ENCODE measurements at places on chromosomes 1 and 21.

DNA sequence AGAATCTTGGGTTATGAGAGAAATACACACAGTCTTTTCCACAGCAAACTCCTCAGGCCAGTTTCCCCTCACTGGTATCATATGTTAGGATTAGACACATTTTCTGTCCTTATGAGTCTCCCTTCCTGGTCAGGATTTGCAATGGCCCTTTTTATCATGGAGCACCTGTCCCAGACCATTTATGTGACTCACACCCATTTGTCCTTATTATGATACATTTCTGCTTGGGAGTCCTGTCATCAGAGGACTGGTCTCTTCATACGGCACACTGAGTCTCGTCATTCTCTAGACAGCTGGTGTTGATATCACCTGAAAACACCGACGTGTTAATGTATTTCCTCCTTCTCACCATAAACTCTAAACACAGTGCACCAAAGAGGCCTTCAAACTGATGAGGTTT, 105.0 kb upstream of the SYT6 start:
- no peak for DNase-seq

DNA sequence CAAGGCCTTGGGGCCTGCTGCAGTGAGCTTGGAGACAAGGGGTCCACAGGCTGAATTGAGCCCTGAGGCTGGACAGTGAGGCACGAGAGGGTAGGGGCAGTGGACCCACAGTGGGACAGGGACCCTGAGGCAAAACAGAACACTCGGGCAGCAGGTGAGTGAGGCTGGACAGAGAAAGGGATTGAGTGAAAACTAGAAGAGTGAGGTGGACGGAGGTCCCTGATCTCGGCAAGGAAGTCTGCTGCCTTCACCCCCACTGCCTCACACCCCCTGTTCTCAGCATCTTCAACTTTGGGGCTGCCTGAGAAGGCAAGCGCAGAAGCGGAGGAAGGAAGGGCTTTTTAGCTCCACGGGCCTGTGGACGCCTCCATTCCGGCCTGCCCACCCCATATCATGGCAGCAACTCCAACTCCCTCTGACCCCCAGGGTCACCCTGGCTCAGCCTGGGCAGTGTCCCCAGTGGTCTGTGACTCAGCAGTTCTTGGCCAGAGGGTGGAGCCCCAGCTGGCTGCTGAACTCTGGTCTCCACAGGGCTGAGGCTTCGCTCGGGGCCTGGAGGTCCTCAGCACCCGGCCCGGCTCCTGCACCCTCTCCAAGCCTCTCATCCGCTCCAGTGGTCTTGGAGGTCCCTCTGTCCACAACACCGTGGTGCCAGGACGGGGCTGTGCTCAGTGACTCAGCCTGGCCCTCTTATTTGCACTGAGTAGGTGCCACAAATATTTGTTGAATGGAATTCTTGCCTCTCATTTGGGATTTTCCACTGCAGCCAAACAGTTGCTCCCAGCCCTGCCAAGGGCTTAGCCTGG, 60.0 kb upstream of the EPS8L3 start:
- peak; percentile 42 for DNase-seq

DNA sequence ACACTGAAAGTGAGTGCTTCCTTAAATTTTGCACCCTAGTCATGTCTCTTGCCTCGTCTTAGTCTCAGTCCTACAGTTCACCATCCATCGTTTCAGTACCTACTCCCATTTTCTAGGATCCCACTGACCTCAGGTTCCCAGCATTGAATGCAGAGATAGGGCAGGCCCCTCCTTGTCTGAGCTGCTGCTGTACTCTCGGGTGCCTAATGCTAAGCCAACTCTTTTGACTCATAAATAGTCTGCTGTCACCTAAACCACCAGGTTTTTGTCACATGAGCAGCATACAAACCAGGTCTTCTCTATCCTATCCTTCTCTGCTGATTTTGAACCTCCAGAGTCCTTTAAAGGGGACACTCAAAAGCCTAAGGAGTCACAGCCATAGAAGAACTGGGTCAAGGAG, 3.0 kb downstream of the ARHGAP30 start:
- no peak for DNase-seq

DNA sequence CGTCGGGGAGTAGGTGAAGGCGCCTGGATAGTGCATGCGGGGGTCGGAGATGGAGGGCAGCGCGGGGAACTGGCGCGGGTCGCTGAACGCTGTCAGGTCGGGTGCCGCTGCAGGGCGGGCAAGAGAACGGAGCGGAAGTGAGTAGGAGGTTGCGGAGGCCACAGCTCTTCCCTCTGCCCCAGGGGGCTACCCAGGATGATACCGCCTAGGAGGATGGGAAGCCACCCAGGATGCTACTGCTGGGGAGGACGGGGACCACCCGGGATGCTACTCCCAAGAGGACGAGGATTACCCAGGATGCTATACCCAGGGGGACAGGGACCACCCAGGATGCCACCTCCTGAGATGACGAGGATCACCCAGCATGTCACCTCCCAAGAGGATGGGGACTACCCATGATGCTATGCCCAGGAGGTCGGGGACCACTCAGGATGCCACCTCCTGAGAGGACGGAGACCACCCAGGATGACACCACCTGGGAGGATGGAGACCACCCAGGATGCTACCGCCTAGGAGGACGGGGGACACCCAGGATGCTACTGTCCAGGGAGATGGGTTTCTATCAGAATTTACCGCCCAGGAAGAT, 123.8 kb downstream of the CLIC6 start:
- no peak for DNase-seq

GRCh38 chr1:156705918-156706656, 704 bp upstream of the CRABP2 start:
- DNase-seq = no peak

DNA sequence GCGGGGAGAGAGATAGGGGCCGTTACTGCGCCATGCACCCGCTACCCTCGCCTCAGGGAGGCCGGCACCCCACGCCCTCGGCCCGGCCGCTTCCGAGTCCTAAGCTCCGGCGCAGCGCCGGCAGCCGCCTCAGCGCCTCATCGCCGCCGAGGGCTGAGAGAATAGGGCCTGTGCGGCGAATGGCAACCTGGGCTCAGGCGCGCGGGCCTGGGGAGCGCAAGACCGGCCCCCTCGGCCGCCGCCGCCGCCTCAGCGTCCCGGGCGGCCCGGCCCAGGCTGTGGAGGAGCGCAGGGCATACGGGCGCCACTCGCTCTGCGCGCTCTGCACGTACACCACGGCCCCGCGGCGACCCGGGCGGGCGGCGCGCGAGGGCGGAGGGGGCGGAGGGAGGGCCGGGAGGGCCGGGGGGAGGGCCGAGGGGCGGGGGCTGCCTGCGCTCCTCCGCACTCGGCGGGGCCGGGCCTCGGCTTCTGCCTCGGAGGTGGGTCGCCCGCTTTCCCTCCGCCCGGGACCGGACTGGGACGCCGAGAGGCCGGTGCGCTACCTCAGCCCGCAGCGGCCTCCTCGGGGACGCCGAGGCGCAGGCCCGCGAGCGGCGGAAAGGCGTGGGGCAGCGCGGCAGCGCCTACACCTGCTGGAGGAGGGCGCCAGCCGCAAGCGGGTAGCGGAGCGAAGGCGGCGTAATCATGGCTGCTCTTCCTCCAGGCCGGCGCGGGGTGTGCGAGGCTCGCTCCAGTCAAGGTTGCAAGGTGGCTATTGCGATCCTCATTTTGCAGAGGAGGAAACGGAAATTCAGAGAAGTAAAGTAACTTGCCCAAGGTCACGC, at the start of gene EGLN1:
TSS of gene EGLN1 (minus strand) at position 317 of the 827 bp plus-strand sequence. CDS start 399 bp downstream, outside the sequence.
- peak; percentile 92 for DNase-seq

GRCh38 chr1:5616366-5617178, 375.7 kb downstream of the NPHP4 start:
- DNase-seq = no peak

DNA sequence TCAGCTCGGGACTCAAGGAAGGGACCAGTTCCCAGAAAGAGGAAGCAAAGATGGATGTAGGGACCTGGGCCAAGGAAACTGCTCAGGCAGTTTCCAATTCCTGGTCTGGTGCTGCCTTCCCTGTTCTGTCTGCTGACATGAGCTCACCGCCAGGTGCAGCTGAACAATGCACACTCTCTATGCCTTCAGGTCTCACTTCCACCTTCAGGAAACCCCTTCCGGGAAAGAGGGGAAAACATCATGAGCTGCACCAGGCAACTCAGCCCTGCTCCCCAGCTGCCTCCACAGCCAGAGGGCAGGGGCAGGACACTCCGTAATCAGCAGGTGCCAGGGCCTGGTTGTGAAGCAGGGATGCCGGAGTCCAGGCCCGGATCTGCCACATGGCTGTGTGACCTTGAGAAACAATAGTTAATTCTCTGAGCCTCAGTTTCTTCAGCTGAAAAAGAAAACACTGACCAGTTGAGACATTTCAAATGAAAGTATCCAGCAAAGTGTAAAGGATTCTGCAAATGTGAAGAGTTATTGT, 27.8 kb downstream of the SMIM12 start:
- no peak for DNase-seq

DNA sequence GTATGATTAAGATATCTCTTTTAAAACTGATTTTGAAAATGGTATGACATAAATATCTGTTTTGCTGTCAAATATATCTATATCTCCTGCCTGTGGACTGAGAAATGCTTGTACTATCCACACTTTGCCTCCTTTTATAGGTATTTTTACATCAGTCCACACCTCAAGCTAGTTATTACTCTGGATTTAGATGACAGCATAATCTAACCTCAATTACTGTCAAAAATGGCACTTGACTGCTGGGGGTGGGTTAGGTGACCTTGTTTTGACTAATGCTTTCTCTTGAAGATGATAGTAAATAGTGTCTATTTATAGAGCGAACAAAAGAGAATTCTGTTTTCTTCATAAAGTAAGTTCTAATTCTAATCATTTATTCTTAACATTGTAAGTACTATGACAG, 9.1 kb downstream of the ADGRL2 start:
- no peak for DNase-seq

GRCh38 chr1:156781585-156782186, 14.4 kb downstream of the PRCC start:
- no peak for DNase-seq

DNA sequence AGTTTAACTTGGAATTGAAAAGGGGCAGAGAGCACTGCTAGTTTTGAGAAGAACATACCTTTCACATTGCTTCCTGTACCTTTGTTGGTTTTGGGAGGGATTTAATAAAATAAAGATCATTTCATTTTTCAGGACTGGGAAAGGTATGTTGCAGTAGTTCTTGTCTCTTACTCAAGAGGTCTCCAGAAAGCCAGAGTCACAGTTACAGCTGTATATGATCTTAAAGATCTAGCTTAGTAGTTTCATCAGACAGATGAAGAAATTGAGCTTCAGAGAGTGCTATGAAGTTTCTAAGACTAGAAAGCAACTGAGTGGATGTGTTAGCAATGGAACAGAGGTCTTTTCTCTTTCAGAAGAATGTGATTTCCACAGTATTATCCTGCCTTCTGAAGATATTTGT, 1.0 kb downstream of the OR10K2 start:
- DNase-seq = no peak

DNA sequence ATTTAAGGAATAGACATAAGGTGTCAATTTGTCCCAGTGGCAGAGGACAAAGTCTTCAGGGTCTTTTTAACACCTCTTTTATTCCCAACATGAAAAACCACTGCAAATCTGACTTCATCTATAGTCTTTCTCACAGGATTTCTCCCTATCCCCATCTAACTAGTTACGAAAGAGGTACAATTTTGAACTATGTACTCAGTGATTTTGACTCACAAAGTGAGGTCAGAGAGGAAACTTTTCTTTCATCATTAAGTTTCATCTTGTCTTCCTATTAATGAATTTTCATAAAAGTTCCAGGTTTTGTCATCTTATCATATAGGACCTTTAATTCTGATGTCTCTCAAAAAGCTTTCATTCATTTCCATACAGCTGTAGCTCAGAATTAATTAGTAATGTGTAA, 63.3 kb downstream of the ASH1L start:
- no peak for DNase-seq

GRCh38 chr1:11626551-11626950, 27.7 kb downstream of the FBXO2 start:
- DNase-seq = no peak

DNA sequence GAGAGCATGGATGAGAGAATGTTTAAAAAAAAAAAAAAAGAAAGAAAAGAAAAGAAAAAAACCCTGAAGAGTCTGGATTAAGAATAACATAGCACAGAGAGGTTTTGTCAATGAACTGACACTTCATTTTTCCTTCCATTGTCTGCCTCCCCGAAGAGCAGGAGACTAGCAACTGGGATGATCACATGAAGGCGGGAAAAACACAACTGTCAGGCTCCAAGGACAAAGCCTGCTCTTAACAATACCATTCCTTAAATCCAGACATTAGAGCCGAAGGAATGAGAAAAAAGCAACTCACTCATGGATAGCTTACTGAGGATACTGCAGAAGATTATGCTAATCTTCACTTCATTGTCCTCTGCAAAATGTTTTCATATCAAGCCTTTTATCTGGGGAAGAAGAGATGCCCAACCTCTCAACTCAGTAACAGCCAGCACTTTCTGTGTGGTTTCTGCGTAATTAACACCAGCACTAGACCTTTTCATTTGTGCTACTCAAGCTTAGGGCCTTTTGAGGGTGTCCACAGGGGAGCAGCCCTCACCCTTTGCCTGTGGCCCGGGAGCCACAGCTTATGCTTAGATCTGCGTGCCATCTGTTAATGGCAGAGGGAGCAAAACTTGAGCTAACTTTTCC, 182.3 kb downstream of the BARHL2 start:
- no peak for DNase-seq

GRCh38 chr1:4586611-4587160, 67.7 kb upstream of the AJAP1 start:
- DNase-seq = no peak

GRCh38 chr1:243233908-243234307, 21.2 kb downstream of the CEP170 start:
- DNase-seq = no peak

GRCh38 chr1:117686907-117687306, 81.1 kb downstream of the TENT5C start:
- DNase-seq = no peak

- no peak for DNase-seq
These were observed 125.1 kb downstream of the BARHL2 start for GRCh38 chr1:90591970-90592356.

DNA sequence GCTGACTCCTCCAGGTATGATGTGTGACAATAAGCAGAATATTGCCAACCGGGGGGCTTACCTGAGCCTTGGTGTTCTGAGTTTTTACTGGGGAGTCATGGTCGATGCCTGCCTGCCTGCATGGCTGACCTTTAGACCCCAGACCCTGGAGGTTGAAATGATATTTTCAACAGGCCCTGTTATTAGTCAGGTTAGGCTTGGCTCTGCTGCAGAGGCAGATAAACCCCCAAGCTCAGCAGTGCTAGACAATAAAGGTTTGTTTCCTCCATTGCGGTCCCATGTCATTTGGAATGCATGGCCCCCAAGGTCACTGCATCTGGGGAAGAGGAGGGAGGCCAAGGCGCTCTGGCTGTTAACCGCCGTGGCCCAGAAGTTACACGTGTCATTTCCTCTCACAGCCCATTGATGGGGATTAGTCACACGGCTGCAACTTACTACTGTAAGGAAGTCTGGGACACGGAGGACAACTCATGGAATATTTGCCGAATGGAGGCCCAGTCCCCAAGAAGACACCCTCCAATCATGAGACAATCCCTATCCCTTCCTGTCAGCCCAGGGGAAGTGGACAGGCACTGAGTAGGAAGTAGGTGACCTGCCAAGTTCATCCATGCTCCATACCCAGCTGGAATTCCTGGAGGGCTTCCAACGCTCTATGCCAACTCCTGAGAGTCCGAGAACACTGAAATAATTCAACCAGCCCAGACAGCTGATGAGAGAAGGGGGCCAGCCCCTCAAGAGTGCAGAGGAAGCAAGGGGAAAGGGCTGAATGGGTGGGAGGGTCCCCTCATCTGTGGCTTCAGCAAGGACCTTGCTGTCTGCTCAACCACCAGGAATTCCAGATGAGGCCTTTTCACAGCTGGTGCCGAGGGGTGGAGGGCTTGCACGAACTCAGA, 97.3 kb downstream of the TAS1R2 start:
- no peak for DNase-seq
